ENCODE measurements at places on chromosomes 2 and 18.

DNA sequence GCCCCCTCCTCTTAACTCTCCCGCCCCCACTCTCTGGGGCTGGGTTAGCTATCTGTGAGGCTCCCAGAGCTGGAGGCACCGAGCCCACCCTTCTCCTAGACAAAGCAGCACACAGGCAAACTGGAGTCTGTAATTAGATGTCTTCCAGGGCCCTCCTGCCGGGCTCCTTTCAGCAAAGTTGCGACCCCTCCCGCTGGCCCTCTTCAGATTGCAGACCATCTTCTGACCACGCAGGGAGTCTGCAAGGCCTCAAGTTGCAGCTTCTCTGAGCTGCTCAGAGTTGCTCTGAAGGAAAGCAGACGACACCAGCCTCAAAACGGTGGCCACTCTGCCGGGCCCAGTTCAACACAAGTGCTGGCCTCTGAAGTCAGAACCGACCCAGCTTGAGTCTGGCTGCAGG, 228.4 kb upstream of the COPS8 start:
- no peak for DNase-seq

DNA sequence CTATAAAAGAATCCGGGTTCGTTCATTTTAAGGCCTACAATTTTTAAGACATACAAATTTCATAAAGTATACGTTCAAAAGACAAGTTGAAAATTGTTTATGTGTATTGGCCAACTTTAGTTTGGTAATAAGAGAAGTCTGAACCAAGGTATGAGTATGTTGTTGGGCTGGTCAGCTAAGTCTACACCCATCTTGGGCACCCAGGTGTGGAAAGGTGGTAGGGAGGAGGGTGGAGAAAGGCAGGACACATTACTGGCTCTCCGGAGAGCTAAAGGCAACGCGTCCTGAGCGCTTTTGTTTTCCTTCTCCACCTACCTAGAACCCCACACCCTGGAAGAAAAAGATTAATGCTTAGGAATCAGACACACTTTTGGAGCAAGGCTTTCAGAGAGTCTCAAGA, 899 bp upstream of the PELI1 start:
- no peak for DNase-seq

DNA sequence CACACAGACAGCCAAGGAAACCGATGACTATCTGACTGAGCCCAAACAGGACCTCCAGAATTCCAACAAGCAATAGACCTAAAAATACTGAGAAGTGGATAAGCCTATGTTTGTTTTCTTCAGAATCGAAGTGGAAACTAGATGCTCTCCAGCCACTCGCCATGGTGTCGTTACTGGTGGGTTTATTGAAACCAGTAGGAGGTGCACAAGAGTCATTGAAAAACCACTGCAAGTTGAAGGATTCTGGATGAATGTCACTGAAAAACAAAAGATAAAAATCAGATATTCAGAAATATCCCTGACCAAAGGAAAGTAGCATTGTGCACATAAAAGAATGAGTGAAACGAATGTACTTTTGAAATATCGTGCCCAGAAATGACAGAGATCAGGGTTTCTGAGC, 15.3 kb downstream of the TM4SF20 start:
- DNase-seq, result no peak

GRCh38 chr2:202636213-202636513, 1.4 kb downstream of the FAM117B start:
- DNase-seq, result no peak

- DNase-seq, result no peak
Observed at GRCh38 chr2:149858901-149859634, 271.5 kb upstream of the MMADHC start.

- no peak for DNase-seq
Observed at GRCh38 chr18:23136326-23137096, 1.2 kb downstream of the CABLES1 start.
